ENCODE measurements at places on chromosomes 11 and 22.

- DNase-seq = no peak
These were observed 32.1 kb upstream of the ACR start for GRCh38 chr22:50705851-50706351.

- no peak for DNase-seq
These were observed 1.9 kb upstream of the CARD16 start for GRCh38 chr11:105046898-105047579.

DNA sequence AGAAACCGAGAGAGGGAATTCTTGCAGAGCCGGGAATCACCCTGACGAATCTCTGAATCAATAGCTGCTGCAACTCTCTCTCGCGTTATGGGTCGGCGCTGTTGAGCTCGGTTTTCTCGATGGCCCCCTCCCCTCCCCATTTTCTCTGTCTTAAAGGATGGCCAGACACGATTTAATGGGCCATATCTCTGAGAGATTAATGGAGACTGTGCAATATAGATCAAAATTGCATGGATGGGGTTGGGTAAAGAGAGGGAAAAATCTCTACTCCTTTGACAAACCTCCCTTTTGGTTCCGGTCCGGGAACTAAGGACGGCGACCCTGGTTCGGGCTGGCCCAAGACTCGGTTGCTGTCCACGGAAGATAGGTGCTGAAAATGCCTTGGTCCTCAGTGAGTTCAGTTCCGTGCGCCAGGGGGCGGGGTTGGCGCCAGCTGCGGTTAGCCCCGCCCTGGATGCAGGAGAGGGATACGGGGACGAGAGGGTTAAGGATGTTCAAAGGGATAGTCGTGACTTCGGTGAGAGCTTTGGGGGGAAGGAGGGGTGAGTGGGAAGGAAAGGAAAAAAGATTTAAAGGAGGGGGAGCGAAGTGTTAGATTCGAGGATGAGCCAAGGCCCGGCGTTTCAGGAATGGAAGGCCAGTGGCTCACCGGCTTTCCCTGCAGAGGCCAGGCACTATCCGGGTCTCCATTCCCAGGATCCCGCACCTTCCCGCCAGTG is 103.6 kb upstream of the HSD17B12 start:
- no peak for DNase-seq

DNA sequence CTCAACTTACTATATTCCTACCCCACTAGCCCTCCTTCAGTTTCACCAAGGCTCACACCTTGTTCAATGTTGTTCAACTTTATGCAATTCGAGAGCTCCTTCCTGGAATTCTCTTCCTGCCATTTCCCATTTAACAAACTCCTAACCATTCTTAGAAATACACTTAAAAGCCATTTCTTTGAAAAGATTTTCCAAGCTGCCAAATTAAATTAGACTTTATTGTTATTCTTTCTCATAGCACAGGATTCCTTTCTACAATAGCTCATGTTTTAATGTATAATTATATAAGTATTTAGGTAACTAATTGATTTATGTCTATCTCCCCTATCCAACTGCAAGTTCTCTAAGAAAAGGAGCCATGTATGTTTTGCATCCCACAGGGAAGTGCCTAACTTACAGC is 52.7 kb upstream of the CTSC start:
- DNase-seq = no peak

DNA sequence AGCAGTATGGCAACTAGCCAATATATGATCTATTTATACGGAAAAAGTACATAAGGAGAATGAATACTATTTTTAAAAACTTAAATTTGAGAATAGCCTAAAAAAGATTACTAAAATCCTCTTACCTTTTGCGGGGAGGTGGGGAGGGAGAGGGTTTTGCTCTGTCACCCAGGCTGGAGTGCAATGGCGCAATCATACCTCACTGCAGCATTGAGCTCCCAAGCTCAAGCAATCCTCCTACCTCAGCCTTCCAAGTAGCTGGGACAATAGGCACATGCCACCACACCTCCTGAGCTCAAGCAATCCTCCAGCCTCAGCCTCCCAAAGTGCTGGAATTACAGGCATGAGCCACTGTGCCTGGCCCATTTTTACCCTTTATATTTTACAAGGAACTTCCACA is 82.0 kb downstream of the TTC28 start:
- DNase-seq = no peak

DNA sequence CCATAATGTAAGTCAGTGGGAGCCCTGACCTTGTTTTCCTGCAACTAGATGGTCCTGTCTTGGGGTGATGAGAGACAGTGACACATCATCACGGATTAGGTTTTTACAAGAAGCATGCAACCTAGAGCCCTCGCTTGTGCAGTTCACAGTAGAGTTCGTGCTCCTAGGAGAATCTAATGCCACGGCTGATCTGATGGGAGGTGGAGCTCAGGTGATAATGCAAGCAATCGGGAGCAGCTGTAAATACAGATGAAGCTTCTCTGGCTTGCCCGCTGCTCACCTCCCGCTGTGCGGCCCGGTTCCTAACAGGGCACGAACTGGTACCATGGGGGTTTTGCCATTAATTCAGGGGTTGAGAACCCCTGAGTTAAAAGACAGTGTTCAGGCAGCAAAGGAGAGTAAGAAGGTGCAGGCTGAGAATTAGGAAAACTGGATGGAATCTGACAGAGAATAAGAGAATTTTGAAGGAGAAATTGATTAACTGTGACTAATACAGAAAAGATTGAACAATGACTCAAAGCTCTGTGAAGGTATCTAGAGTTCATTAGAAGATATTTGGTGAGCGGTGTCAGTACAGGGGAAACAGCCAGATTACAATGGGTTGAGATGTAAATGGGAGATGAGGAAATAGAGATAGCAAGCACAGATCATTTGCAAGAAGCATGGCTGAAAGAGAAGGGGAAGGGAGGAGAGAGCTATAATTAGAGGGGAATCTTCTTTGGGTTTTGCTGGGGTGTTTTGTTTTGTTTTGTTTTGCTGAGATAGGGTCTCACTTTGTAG is 21.0 kb downstream of the WEE1 start:
- DNase-seq = no peak

GRCh38 chr11:109612496-109612895 is 190.5 kb downstream of the C11orf87 start:
- no peak for DNase-seq

GRCh38 chr11:9158898-9159391 is 67.5 kb upstream of the SCUBE2 start:
- DNase-seq = peak; percentile 18

GRCh38 chr11:66339686-66340483 is 3.7 kb upstream of the RIN1 start:
- DNase-seq = no peak

DNA sequence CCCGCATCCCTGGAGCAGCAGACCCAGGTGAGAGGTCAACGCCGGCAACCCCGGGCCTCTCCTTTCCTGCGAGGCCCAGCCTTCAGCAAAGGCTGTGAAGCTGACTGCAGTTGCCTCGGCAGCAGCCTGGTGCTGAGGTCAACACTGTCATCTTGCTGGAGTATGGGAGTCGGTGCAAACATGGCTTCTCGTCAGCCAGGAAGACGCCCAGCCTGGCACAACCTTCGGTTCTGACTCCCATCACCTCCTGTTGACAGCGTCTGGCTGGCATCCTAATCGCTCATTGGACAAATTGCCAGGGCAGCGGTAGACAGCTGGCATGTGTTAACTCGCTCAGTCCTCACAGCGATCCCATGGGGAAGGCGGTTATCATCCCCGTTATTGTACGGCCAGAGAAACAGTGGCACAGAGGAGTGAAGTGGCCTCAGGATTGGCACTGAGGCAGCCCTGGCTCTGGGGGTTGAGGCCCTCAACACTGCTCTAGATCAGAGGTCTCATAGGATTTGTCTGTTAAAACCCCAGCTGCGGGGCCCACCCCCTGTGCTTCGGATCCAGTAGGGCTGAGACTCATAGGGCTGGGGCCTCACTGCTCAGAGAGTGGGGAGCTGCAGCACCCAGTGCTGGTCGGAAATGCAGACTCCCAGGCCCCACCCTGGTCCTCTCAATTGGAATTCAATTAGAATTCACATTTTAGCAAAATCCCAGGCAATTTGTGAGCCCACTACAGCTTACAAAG is 39.3 kb upstream of the TP53I11 start:
- DNase-seq = no peak

GRCh38 chr11:2767801-2768200 is 68.0 kb upstream of the KCNQ1OT1 start:
- DNase-seq = no peak

DNA sequence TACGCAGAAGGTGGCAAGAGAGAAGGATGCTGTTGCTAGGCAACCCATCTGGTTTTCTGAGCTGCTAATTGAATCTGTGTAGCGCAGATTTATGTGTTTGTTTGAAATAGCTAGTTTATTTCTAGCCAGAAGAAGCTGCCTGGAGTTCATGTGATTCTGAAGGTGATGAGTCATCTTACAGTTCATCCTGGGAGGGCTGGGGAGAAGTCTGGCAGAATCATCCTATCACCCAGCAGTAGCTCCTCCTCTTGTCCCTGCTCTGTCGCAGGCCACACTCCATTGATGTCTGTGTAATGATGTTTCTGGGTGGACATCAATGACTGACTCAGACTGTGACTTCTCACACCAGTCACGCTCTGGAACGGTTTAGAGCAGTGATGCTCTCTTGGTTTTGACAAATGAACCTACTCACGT is 4.8 kb upstream of the FBXO7 start:
- no peak for DNase-seq

DNA sequence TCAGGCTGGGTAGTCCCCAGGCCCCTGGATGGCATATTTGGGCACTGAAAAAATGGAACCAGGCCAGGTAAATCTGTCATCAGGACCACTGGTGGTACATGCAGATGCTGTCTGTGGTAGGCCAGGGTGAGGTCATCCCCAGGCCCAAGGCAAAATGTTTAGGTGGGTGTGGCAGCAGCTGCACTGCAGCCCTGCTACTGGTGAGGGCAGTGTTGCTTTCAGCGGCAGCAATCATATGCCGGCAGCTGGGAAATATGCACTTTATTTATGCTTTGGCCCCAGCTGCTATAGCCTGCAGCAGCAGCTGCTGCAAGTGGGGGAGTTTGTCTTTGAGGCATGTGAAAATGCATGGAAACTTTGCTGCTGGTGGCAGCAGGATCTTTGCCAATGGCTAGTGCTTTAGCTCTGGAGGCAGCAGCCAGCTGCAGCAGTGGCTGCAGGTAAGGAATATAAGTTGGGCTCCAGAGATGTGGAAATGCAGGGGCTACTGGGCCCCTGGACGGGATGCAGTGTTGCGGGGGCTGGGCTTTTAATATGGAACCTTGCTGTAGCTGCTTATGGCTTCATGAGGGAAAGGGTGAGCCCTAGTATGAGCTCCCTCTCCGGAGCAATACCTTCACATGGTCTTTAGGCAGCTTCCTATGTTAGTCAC is 365.7 kb upstream of the CADM1 start:
- DNase-seq = peak; percentile 17

- DNase-seq = no peak
These were observed 839.9 kb upstream of the TENM4 start for GRCh38 chr11:80280737-80281136.

DNA sequence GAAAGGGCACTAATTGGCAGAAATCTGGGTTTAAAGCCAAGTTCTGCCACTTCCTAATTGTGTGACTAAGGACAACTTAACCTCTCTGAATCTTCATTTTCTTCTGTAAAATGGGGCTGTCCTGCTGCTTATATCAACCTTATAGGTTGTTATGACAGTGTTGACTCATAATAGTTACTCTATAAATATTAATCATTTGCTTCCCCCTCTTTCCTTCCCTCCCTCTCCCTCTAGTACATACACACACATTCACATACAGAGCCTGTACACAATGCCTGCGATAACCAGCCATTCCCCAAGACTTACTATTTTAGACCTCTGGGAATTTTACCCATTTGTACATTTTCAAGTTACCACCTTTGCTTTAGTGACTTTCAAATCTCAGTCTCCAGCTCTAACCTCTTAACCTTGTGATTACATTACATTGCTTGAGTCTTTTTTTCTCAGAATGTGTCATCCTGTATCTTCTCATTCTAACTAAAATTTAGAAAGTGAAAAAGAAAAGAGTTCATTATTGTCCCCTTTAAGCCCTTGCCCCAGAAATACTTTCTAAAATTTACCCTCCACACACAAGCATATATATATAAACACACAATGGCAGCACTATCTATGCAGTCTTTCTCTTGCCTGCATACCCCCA is 31.9 kb downstream of the GDPD4 start:
- DNase-seq = no peak

DNA sequence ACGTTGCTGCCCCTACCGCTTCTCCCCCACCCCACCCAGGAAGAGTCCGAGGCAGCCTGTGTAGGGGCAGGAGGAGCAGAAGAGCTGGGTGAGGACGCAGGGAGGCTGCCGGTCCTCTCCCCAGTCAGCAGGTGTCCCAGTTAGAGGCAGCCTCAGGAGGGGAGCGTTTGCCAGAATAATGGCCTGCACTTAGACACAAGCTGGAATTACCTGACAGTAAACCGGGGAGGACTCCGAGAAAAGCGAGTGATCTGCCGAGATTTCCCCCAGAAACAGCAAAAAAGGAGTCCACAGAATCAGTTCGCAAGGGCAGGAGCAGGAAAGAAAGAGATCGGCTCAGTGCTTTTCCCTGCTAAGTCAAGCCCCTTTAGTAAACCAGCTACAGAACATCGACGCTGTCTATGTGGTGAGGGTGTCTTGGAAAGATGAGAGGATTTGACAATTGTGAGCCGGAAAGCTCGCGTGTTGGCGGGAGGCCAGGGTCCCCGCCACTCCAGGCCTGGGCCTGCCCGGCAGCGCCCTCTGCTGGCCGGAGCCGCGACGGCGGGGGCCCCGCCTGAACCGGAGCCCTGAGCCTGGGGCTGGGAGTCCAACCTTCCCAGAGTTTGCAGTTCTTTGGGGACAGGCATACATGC is 17.7 kb upstream of the THRSP start:
- peak; percentile 67 for DNase-seq

DNA sequence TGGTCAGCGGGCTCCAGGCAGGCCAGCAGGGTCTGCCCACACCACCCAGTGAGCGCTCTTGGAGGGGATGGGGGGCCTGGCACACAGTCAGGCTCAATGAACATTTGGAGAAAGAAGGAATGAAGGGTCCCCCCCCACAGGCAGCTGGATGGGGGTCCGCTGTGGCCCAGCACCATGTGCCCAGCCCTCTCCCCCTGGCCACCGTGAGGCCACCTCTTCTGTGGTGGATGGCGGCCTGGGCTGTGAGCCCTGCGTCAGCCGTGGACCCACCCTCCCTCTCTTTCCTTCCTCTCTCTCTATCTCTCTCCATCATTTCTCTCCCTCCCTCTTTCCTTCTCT is 35.1 kb upstream of the MUC5AC start:
- no peak for DNase-seq

DNA sequence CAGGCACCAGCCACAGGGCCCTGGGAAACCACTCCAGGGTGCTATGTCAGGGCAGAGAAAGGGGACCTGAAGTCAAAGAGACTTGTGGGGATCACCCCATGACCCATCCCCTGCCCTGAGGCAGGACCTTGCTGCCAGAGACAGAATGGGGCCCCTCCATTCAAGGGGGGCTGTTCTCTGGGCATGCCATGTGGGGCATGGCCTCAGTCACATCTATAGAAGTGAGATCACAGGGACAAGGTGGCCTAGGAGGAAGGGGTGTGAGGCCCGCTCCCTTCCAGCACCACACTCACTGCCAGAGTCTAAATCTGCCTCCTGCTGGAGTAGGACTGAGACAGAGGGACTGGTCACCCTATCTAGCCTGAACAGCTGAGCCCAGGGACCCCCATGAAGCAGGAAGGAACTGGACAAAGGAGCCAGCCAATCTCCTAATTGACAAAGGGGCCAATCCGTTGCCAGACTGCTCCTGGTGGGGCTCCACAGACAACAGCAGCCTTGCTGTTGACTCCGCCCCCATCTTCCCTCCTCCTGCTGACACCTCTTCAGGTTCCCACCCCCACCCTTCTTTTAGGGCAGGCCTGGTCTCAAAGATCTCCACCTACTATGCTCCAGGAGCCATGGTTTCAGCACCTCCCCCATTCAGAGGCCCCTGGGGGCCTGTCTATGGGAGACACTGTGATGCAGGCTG is 26.0 kb downstream of the NEAT1 start:
- no peak for DNase-seq
